Neural progenitor cell (in vitro differentiated cells): ENCODE measurements at places on chromosomes 11 and 22.

- DNase-seq = no peak
These were observed 67.4 kb downstream of the SCN3B start for GRCh38 chr11:123587044-123587443.

GRCh38 chr11:31844351-31844750 lies 33.2 kb upstream of the PAX6 start:
- no peak for DNase-seq

DNA sequence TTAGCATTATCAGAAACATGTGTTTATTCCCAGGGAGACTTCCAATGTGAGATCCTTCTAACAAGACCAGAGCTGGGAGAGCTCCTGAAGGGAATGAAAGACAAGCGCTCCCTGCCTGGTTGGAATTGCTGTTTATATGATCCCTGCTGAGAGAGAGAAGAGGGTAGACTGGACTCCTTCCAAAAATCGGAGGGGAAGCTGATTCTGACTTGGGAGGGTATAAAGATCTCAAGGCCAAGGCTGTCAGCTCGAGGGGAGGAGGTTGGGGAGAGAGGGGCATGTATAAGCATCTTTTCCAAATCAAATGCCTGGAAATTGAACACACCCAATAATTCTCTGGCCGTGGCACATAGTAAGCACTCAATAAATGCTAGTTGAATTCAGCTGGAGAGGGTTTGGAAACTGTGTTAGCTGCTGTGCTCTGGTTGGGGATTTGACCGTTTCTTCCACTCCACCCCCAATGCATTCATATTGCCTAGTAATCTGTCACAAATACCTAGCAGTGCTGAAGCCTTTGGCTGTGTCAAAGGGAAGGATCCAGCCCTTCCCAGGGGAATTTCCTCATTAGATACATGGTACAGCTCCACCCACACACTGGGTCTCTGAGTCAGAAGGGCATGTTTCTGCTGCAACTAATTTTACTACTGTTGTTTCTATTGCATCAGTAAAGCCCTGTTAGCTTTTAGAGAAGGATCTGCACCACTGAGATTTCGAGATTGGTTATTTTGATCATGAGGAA lies 61.5 kb downstream of the CACNG2 start:
- no peak for DNase-seq

DNA sequence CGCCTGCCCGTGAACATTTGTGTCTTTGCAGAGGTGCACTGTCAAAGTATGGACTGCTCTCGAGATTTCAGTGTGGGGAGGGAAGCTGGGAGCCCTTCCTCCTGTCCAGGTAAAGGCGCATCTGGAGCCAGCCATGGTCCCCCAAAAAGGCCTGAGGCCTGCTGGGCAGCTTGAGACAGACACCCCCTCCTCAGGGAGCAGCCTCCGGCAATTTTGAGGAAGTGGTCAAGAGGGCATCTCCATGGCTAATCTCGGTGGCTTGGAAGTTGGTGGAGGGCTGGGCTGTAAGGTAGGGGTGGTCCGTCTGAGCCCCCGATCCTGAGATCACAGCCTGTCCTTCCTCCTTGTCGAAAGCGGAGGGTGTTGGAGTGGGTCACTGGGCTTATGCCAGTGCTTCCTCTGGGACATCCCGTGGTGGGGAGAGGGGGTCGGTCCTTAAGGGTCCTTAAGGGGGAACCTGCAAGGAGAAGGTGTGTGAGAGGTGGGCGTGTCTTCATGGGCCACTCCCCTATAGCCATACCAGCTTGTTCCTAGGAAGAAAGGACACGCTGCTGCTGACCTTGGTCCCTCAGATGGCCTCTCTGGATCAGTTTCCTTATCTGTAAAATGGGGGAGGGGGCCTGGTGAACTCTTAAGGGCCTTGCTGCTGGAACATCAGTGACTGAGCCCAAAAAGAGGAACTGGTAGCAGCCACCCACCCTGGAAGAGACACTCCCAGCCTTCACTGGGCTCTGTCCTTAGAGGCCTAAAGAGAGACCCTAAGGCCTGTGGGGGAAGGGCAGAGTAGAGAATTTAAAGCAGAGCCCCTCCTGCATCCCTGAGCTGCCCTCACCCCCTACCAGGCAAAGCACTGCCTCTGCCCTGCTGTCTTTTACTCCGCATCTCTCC lies 2.6 kb downstream of the KCNC1 start:
- DNase-seq = no peak

DNA sequence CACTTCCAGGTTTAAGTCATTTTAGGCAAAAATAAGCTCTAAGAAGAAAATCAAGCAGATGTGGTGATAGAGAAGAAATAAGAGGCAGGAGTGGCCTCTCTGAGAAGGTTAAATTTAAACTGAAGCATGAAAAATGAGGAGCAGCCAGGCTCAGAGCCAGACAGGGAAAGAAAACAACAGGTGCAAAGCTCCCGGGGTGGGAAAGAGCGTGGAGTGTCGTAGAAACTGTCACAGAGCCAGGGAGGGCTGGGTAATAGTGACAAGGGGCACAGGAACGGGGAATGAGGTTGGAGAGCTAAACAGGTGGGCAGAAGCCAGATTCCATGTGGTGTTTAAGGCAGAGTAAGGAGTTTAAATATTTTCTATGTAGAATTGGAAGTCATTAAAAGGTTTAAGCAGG lies 132.1 kb upstream of the BLID start:
- DNase-seq = no peak

DNA sequence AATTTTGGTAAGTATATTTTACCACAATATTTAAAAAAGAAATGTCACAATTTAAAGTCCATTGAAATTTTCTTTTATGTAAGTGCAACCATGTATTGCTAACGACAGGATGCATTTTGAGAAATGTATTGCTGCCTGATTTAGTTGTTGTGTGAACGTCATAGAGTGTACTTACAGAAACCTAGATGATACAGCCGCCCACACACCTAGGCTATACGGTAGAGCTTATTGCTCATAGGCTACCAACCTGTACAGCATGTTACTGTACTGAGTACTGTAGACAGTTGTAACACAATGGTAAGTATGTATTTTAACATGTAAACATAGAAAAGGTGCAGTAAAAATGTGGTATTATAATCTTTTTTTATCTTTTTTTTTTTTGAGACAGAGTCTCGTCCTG lies 48.1 kb downstream of the CBL start:
- no peak for DNase-seq

DNA sequence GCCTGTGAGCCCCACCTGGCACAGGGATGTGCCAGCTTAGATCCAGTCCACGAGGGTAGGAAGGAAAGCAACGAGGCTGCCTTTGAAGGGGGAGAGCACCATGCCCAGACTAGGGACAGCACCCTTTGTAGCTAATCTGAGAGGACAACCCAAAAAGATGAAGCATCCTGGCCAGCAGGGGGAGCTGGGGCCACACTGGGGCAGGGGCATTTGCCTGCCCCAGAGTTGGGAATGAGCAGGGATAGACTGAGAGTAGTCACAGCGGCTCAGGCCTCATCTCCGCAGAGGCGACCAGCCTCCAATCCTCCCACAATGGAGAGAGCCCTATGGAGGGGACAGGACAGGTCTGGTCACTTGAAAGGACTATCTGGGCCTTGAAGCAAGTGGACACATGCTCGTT lies 16.4 kb downstream of the LMO1 start:
- DNase-seq = no peak

DNA sequence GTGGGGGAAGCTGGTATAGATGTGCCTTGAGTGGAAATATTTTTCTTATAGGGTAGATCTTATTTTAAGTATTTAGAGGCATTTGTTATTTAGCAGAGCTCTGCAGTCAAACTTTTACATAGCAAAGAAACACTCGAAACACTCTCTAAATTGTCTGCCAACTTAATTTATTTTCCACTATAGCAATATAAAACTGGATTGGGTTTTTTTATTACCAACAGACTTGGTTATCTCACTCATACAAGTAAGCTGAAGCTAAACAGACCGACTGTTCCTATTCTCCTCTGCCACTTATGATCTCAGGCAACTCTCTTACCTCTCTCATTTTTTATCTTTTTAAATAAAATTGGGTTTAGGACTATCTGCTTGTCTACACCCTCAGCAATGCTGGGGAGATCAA lies 4.6 kb downstream of the RAB38 start:
- DNase-seq = no peak

DNA sequence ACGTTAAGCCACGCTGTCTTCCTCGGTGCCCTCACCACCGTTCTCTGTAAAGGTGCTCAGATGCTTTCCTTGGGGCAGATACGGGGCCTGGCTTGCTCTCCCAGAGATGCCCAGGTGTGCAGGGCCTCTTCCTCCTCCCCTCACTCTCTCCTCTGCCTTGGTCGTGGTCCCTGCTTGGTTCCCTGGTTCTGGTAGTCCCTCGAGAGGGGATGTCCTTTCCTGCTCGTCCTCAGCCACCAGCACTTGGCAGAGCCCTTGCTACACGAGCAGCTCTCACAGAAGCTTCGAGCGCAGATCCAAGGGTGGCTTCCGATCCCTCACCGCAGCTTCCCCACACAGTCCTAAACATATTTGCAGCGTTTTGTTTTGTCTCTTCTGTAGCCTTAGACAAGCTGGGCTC lies 298.8 kb downstream of the TBC1D22A start:
- no peak for DNase-seq

DNA sequence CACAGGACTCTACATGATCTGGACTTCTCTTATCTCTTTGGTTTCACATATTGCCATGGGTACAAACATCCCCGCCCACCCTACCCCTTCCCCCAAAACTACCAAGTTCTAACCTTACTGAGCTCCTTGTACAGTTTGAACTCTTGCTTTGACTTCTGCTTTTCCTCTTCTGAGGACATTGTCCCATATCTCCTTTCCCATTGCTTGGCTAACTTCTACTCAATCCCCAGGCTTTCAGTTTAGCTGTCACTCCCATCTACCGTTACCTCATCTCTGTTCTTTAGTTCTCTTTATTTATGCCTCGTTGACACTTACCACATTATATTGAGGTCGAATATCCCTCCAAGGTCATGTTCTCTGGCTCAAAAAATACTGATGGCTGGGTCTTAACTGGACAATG lies 393.5 kb upstream of the CADM1 start:
- no peak for DNase-seq

DNA sequence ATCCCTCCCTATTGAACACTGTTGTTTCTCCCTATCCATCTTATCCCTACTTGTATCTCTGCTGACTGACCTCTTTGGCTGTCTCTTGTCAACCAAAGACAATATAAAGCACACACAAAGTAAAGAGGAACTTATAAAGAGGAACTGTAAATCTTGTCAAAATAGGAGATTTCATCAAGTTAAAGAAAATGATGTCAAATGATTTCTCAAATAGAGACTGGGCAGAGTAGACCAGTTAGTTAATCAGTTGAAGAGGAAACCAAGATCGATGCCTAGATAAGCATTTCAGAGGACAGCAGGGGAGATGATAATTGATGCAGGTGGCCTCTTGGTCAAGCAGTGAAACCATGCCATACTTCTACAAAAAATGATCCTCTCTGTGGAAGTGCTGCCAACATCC lies 22.7 kb downstream of the KCNQ1OT1 start:
- DNase-seq = no peak

DNA sequence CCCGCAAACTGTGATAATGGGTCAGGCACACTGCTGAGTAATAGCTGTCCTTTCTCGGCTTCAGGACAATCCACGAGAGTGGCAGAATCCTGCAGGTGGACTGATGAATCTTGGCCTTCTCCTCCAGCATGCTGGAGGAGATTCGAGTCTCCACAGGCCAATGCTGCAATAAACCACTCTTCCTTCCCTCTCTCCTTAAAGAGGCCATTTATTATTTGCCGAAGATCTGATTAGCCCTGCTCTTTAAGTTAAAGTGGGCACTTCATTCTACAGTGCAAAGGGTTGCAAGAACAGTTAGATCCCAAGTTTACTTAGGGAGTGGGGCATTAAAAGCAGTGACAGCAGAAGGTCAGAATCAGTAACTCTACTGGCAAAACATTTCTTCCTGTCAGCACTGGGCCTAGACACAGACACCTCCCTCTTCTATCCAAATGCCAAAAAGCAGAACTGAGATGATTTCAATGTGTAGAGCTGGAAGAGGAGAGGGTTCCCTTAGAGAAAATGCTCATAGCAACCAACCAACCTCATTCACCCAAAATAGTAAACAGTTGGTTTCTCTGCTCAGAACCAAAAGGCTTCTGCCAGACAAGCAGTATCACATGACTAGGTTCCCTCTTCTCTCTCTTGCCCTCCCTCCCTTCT lies 121.7 kb downstream of the SGSM3 start:
- DNase-seq = no peak

DNA sequence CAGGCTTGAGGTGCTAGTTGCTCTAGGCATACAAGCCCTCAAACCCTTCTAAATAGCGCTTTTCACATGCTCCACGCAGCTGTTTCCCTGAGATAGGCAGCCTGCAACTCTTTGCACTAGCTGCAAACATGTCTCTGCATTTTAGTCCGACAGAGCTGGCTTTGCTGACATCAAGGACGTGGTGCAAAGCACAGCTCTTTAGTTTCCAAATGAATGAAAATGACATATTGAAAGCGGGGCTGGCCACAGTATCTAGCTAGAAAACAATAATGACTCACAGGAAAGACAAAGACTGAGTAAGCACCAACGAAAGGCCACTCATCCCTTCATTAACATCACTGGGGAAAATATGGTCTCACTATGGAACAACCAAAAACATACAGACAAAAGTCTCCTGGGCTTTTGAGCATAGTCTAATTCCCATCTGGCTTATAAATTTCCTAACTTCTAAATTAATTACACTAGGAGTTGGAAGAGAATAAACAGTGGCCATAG lies 15.3 kb upstream of the ZC3H12C start:
- no peak for DNase-seq

- no peak for DNase-seq
These were observed 2.7 kb upstream of the MUC5B start for GRCh38 chr11:1219834-1220815.

GRCh38 chr11:92919048-92919447 lies 50.4 kb upstream of the MTNR1B start:
- no peak for DNase-seq

DNA sequence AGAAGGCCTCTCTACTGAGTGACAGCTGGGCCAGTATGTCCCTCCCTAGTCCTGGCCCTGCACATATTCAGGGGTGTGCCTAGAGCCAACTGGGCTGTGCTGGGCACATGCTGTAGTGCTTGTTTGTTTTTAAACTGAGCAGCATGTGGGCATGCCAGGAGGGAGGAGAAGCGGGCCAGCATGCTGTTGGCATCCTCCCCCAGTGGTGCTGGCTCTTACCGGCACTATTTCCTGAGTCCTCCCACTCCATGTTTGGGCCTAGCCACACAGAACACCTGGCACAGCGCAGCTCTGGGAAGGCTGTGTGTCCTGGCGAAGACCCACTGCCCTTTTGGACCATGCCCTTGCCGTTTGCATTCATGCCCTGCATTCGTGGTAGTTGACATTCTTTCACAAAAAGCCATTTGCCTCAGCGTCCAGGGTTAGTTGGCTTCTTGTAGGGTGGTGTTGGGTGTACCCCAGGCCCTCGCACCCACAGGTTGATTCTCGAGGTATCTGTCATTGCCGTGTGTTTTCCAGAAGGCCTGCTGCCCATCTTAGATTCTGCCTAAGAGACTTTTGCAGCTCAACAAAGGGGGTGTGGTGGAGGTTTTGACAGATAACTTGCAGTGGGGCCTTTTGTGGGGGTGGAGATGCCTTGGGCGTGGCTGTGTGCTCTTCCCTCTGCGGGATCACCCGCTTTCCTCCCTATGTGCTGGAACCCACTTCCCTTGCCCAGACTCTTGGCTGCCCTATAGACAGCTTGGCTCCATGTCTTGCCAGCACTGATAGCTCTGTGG lies 13.6 kb downstream of the DGCR8 start:
- no peak for DNase-seq

- no peak for DNase-seq
These were observed 157.7 kb upstream of the NECTIN1 start for GRCh38 chr11:119886667-119887230.

GRCh38 chr22:31605851-31606585 lies 56.0 kb downstream of the PISD start:
- no peak for DNase-seq
